ENCODE measurements at places on chromosomes 6 and 20. TPM values are rescaled to one million over a fixed set of nuclear protein-coding genes. Genes with fewer than 3 reads are reported as not detected.

- no peak overlapping the region for H3K4me3 ChIP-seq
- no peak overlapping the region for H3K27ac ChIP-seq
- peaks cover 5% of the 10 kb centered on the region for H3K4me1 ChIP-seq
- no peaks in the 10 kb centered on the region for H3K27me3 ChIP-seq
Measured at GRCh38 chr6:130164251-130164650, 58.5 kb downstream of the SAMD3 start.

DNA sequence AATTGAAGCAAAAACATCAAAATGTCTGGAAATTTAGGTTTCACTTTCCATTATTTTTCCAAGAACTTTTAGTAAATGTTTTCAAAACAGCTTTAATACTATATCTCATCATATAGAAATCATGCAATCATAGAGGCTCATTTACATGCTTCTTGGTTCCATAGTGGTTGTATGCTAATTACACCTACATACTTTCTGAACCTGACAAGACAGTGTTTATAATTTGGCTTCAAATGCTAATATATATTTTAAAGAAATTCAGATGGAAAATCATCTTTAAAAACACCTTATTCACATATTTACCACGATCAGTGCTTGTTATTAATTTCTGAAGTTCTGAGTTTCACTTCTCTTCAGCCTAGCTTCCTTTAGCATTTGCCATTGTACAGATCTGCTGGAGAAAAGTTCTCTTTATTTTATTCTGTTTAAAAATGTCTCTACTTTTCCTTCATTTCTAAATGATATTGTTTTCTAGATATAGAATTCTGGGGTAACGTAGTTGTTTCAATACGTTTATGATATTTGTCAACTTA, 89.9 kb downstream of the PLCB1 start:
- no peak for DNase-seq
- H3K27me3 ChIP-seq, result no peaks in the 10 kb centered on the region
- no peak overlapping the region for H3K27ac ChIP-seq
- H3K4me3 ChIP-seq, result no peak overlapping the region

DNA sequence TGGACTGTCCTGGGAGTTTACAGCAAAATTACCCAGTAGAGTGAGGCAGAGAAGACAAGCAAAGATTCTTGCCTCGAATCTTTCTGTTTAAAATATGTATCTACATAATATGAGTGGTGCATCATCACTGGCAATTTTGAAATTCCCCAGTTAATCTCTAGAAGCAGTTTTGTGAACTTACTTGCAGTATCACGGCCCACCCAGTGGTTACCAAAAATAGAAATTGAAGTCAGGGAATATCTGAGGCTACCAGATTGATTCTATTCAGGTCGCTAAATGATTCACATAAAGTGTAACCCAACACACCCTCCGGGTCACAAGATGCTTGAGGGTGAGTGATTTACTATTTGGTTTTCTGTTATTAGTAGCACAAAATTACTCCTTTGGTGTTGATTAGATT, 111.9 kb downstream of the PPP1R14C start:
- peaks cover 29% of the 10 kb centered on the region for H3K27me3 ChIP-seq
- H3K4me1 ChIP-seq, result peaks cover 38% of the 10 kb centered on the region
- no peaks in the 10 kb centered on the region for H3K36me3 ChIP-seq
- no peak overlapping the region for H3K27ac ChIP-seq
- no peak overlapping the region for H3K4me3 ChIP-seq

DNA sequence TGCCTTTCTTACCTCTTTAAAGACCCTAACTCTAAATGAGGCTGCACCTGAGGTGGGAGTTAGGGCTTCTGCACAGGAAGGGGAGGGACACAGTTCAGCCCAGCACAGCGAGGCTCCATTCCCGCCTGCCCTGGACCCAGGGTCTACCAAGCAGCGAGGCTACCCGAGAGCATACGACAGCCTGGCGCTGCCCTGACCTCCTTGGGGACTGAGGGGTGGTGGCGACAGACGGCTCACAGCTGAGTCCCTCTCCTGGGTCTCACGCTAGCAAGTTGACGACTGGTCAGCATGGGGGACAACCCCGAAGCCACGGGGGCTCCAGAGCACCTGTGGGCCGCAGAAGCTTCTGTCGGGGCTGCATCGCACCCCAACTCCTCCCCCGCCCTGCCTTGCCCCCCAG, 24.4 kb downstream of the SLC17A9 start:
- H3K4me1 ChIP-seq, result peaks cover 44% of the 10 kb centered on the region
- H3K27ac ChIP-seq, result no peak overlapping the region
- H3K36me3 ChIP-seq, result no peaks in the 10 kb centered on the region
- DNase-seq, result no peak

GRCh38 chr6:118810420-118811027, 83.4 kb upstream of the ASF1A start:
- no peak overlapping the region for H3K4me3 ChIP-seq
- peak; percentile 77 for DNase-seq
- peak overlapping the region; percentile 77 for H3K27ac ChIP-seq
- peaks cover 12% of the 10 kb centered on the region for H3K36me3 ChIP-seq
- H3K4me1 ChIP-seq, result peaks cover 55% of the 10 kb centered on the region

DNA sequence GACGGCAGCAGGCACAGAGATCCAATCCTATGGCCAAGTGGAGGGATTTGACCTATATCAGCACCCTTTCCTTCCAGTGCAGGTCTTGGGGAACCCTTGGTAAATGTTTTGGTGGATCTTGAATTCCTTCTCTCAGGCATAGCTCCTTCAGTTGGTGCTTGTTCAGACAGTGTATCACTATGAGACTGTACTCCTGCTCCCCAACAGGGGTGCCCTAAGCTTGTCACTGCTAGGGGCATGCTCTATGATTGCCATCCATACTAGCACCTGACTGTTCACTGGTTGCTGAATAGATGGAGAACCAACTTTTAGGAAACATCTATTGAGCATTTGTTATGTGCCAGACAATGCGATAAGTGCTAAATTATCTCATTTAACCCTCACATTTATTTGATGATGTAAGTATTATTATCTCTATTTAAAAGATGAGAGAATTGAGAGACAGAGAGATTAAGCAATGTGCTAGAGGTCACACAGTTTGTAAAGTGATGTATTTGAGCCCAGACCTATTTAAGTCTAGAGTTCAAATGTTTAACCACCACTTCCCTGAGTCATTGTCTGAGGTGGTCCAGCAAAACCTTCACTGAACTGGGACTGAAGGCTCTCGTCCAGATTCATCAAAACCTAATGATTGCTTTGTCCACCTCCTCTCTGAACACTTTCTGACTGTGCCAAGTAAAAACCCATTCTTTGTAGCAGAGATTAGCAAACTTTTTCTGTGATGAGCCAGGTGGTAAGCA, 34.3 kb downstream of the ADGRF1 start:
- H3K36me3 ChIP-seq, result no peaks in the 10 kb centered on the region
- no peak overlapping the region for H3K4me3 ChIP-seq
- no peak for DNase-seq
- peaks cover 5% of the 10 kb centered on the region for H3K27me3 ChIP-seq
- H3K27ac ChIP-seq, result no peak overlapping the region

DNA sequence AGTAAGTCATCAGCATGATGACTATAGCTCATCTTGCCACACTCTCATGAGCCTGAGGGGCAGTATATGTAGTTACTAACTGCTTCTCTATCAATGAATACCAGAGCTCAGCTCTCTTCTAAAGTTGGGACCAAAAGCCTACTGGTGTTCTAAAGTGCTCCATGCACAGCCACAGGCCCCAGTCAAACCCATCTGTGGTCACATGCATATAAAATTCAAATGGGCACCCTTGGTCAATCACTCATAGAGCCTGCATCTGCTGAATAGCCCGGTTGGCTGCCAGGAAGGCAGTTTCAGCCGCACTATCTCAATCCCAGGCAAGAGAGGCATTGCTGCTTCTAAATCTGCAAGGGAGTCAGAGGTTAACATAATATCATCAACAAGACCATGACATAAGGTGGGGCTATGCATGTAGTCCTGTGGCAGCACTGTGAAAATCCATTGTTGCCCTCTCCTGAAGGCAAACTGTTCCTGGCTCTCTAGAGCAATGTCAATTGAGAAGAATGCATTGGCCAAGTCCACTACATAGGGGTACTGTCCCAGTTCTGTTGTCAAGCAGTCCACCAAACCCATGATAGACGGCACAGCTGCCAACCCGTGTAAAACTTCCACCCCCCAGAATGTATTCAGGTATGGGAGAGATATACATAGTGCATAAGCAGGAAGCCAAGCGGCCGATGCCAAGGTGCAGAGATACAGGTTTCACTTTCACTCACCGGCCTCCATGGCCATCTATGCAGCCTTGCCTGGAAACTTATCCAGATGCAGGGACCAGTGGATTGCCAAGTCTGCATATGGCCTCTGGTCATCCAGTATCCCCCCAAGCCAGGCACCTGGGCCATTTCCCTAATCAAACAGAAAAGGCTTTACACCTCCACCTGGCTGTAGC, 76.2 kb downstream of the ALDH8A1 start:
- H3K27ac ChIP-seq, result no peak overlapping the region
- no peak overlapping the region for H3K4me3 ChIP-seq
- peak; percentile 23 for DNase-seq

DNA sequence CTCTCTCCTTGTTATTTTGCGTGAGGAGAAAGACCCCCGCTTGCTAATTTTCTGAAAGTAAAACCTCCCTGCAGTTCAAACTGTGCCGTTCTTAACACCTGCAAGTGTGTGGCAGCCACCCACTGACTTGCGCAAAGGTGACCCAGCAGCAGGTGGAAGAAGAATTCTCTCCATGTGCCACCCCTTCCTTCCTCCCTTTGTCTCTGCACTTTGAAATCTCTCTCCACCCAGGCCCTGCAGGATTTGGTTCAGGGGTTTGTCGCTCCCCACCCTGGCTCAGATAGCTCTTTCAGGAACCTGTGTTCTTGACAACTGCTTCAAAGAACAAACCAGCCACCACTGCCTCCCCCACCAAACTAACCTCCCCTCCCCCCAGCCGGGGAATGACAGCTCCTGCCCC, 41.4 kb downstream of the ZNF831 start:
- peaks cover 26% of the 10 kb centered on the region for H3K4me1 ChIP-seq
- H3K4me3 ChIP-seq, result no peak overlapping the region

DNA sequence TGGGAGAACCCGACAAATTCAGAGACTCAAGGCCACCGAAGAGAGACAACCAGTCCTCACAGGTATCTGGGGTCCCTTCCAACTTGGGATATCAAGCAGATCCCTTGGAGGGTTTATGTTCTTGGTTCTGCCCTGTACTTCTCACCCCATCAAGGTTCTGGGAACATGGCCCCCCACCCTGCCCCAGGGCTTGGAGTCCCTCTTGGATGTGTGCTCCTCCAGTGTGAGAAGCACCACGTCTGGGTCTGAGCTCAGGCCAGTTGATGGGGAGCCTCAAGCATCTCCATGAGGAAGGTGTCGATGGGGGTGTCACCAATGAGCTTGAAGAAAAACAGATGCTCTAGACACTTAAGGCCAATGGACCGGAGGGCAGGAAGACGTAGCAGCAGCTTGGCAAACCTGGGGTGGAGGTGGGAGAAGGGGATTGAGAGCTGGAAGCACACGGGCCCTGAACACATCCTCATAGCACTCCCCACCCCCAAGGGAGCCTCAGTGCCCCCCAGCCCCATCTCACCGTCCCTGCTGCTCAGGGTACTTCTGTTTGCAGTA, 2.2 kb upstream of the COL11A2 start:
- peaks cover 22% of the 10 kb centered on the region for H3K27me3 ChIP-seq
- no peak for DNase-seq
- no peak overlapping the region for H3K27ac ChIP-seq
- H3K36me3 ChIP-seq, result peaks cover 26% of the 10 kb centered on the region

- H3K27me3 ChIP-seq, result no peaks in the 10 kb centered on the region
- no peak overlapping the region for H3K4me3 ChIP-seq
- H3K4me1 ChIP-seq, result no peaks in the 10 kb centered on the region
Measured at GRCh38 chr20:6920991-6921613, 153.6 kb downstream of the BMP2 start.

DNA sequence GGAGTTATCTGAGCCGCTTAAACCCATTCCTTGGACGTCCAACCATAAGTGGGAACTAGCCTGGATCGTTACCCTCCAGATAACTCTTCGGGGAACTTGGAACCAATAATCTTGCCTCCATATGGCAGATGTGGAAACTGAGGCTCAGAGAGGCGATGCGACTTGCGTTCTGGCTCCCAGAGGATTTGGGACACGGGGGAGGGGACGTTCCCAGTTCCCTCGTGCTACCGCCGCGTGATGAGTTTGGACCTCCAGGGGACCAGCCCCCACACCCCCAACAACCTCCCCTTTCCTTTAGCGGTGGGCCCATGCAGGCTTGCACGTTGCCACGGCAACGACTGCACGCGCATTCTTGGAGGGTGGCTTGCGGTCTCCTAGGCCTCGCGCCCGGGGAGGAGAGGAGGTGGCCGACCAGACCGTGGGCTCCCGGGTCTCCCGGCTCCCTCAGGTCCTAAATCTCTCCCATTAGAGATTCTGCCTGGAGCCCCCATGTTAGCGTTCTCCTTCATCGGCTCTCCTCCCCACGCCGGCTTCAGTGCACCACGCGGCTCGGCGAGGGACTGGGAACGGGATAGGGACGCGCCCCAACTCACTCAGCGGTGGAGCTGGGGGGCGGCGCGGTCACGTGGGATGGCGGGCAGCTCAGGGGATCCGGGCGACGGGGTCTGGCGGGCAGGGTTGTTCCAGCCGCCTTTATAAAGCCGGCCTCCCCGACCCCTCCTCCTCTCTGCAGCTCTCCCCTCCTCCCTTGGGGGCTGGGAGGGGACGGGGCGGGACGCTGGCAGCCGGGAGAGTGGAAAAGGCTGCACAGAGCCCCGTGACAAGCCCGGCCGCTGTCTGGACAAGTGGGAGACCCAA, at the start of gene PLTP:
Gene PLTP (minus strand): TSS at position 670 of the 858 bp plus-strand sequence. CDS start 703 bp downstream, outside the sequence.
- H3K4me1 ChIP-seq, result peaks cover 23% of the 10 kb centered on the region
- peak within 1 kb of the TSS; percentile 74 for H3K4me3 ChIP-seq
- H3K36me3 ChIP-seq, result no peaks in the 10 kb centered on the region
- H3K27ac ChIP-seq, result no peak within 1 kb of the TSS
- peak; percentile 37 for DNase-seq

- no peak overlapping the region for H3K27ac ChIP-seq
- H3K36me3 ChIP-seq, result no peaks in the 10 kb centered on the region
- H3K27me3 ChIP-seq, result peaks cover 35% of the 10 kb centered on the region
- DNase-seq, result no peak
- H3K4me1 ChIP-seq, result peaks cover 12% of the 10 kb centered on the region
Measured at GRCh38 chr20:57062696-57063270, 203.7 kb downstream of the BMP7 start.

FLRT3 gene
- not detected for total RNA-seq

FOXS1 gene
- not detected for total RNA-seq

ZNF831 gene
- 7.6 TPM for total RNA-seq

BANF2 gene
- total RNA-seq, result not detected
